ENCODE measurements at places on chromosomes 5 and 9.

GRCh38 chr9:126448865-126449577, 122.4 kb downstream of the MVB12B start:
- DNase-seq: no peak
- no peaks in the 10 kb centered on the region for H3K36me3 ChIP-seq
- no peak overlapping the region for H3K27ac ChIP-seq
- H3K4me1 ChIP-seq: no peaks in the 10 kb centered on the region
- H3K4me3 ChIP-seq: no peak overlapping the region

DNA sequence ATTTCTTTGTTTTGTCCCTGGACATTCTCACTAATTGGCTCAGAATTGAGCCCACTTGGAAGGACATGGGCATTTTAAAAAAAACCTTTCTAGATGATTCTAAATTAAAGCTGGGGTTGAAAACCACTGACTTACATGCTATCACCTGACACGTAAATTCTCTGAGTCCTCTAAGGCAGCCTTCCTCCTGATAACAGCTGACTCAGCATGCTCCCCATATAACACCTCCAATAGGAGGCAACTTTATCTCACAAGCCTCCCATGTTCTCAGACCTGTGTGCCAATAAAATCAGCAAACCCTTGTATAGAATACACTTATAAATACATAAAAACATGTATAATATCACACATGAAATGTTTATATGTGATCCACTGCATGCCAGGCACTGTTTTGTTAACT, 49.2 kb upstream of the AGXT2 start:
- peak overlapping the region; percentile 85 for H3K27ac ChIP-seq
- no peak for DNase-seq
- no peaks in the 10 kb centered on the region for H3K36me3 ChIP-seq
- no peak overlapping the region for H3K4me3 ChIP-seq
- peaks cover 32% of the 10 kb centered on the region for H3K4me1 ChIP-seq
- no peaks in the 10 kb centered on the region for H3K27me3 ChIP-seq

DNA sequence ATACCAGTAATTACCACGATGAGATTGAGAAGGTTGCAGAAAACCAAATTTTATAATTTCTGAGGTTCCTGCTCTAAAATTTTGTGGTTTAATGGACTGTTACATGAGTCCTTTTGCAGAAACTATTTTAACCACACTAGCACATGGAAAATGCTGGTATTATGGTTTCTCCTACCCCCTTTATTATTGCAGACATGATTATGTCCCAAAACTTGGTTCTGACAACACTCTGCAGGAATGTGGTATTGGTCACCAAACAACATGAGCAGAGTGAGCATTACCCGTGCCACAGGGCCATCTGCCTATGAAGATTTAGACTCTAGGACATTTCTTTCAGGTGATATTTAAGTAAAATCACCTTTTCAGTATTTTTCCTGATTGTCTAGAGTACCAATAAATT, 2.8 kb upstream of the ECM2 start:
- H3K36me3 ChIP-seq: no peaks in the 10 kb centered on the region
- peaks cover 13% of the 10 kb centered on the region for H3K4me1 ChIP-seq
- no peaks in the 10 kb centered on the region for H3K27me3 ChIP-seq
- H3K4me3 ChIP-seq: no peak overlapping the region
- H3K27ac ChIP-seq: no peak overlapping the region
- no peak for DNase-seq

DNA sequence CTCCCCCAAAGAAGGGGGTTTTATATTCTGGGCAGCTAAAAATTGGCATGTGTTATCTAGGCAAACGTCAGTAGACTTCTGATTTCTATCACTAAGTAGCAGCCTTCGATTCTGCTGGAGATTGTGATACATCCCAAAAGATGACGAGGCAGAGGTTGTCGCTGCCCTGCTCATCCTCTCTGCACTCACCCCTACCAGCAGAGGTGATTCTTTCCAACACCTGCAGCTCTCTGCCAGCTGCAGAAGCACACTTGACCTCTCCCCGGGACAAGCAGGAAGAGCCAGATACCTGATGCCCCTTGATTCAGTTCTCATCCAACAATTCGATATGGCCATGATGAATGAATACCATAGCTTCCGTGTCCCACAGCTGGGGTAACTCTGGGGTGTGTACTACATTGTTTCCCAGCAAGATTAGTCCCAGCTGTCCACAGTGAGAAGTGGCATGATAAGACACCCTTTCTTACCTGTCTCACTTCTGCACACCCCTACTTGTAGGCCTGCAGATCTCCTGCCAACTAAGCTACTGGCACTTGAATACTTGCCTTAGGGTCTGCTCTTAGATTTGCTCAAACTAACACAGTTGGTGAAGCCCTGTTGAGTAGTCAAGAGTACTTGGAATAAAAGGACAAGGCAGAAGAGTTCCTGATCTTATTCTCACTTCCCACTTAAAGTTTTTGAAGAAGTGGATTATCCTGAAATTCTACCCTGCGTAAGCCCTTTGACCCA, 37.6 kb upstream of the SMAD5 start:
- DNase-seq: no peak
- H3K4me3 ChIP-seq: no peak overlapping the region
- H3K36me3 ChIP-seq: no peaks in the 10 kb centered on the region
- H3K4me1 ChIP-seq: peaks cover 21% of the 10 kb centered on the region
- no peaks in the 10 kb centered on the region for H3K27me3 ChIP-seq
- peak overlapping the region; percentile 13 for H3K27ac ChIP-seq

GRCh38 chr5:142826741-142827492, 56.7 kb downstream of the ARHGAP26 start:
- peaks cover 56% of the 10 kb centered on the region for H3K4me1 ChIP-seq
- H3K27ac ChIP-seq: peak overlapping the region; percentile 44
- no peaks in the 10 kb centered on the region for H3K27me3 ChIP-seq
- DNase-seq: no peak

DNA sequence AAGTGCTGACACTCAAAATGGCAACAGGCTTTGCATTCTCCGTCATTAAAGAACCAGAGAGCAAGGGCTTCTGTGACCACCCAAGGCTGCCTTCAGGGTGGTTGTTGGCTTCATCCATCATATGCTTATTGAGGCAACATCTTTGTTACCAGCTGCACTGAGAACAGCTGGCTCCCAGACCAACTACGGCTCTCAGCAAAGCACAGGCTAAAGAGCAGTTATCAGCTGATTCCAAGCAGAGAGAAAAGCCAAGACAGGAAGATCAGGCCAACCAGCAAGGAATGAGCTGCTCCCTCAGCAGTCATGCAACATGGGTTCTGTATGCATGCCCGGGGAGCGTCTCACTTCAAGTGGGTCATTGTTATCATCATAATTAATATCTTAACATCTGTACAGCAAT, 358.9 kb downstream of the ACTL7B start:
- no peak overlapping the region for H3K4me3 ChIP-seq
- no peaks in the 10 kb centered on the region for H3K4me1 ChIP-seq
- no peaks in the 10 kb centered on the region for H3K36me3 ChIP-seq
- no peak overlapping the region for H3K27ac ChIP-seq

GRCh38 chr9:13480693-13481092, 201.2 kb upstream of the MPDZ start:
- no peak overlapping the region for H3K4me3 ChIP-seq
- no peaks in the 10 kb centered on the region for H3K36me3 ChIP-seq
- H3K27ac ChIP-seq: no peak overlapping the region
- DNase-seq: no peak

- H3K4me3 ChIP-seq: no peak overlapping the region
- DNase-seq: no peak
- H3K27ac ChIP-seq: no peak overlapping the region
- no peaks in the 10 kb centered on the region for H3K27me3 ChIP-seq
- H3K36me3 ChIP-seq: no peaks in the 10 kb centered on the region
Measured at GRCh38 chr5:97745817-97746216, 562.8 kb upstream of the RIOK2 start.

DNA sequence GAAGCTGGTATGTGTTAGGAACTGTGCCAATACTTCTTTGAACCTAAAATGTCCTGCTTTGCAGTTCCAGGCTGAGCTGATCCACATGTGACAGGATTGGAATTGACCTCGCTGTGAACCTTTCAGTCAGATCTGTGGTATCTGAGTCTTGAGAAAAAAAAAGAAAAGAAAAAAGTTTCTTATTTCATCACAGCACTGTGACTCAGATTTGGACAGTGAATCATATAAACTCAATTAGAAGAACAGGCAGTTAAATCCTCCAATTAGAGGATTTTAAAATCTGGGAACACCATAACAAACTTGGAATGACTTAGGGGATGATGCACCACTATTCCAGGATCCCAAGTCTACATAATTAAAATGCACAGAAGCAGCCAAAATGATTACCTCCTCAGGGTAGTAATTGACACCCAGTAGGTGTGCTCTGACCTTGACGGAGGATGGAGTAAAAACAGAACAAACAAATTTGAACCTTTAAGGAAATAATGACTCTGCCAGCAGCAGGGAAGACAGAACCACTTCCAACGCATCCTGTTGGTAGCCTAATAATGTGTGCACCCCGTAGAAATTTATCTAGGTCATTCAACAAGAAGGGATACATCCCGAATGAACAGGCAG, 57.8 kb upstream of the RAI14 start:
- H3K27ac ChIP-seq: no peak overlapping the region
- H3K4me1 ChIP-seq: no peaks in the 10 kb centered on the region
- H3K36me3 ChIP-seq: no peaks in the 10 kb centered on the region
- H3K4me3 ChIP-seq: no peak overlapping the region

DNA sequence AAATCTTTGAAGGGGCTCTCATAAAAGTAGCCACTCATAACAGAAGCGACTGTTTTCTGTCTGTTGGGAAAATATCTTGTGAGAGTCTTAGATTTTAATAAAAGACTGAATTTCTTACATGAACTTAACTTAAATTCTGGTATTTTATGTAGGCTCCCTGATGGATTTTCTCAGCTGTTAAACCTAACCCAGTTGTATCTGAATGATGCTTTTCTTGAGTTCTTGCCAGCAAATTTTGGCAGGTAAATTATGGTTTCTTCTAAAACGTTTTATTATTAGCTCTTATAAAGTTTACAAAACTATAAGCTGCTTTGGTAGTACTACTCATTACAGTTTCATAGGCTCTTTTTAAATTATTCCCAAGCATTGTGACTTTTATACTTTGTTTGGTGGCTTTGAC, 87.0 kb downstream of the ERBIN start:
- H3K4me3 ChIP-seq: no peak overlapping the region
- H3K27me3 ChIP-seq: no peaks in the 10 kb centered on the region
- no peaks in the 10 kb centered on the region for H3K36me3 ChIP-seq
- H3K27ac ChIP-seq: no peak overlapping the region

GRCh38 chr5:121979691-121980090, 17.9 kb downstream of the SRFBP1 start:
- H3K27ac ChIP-seq: no peak overlapping the region
- no peak overlapping the region for H3K4me3 ChIP-seq

GRCh38 chr5:125134216-125135081, 388.0 kb upstream of the ZNF608 start:
- H3K36me3 ChIP-seq: no peaks in the 10 kb centered on the region
- H3K27ac ChIP-seq: no peak overlapping the region
- no peaks in the 10 kb centered on the region for H3K27me3 ChIP-seq
- H3K4me1 ChIP-seq: no peaks in the 10 kb centered on the region
- DNase-seq: no peak
- H3K4me3 ChIP-seq: no peak overlapping the region

DNA sequence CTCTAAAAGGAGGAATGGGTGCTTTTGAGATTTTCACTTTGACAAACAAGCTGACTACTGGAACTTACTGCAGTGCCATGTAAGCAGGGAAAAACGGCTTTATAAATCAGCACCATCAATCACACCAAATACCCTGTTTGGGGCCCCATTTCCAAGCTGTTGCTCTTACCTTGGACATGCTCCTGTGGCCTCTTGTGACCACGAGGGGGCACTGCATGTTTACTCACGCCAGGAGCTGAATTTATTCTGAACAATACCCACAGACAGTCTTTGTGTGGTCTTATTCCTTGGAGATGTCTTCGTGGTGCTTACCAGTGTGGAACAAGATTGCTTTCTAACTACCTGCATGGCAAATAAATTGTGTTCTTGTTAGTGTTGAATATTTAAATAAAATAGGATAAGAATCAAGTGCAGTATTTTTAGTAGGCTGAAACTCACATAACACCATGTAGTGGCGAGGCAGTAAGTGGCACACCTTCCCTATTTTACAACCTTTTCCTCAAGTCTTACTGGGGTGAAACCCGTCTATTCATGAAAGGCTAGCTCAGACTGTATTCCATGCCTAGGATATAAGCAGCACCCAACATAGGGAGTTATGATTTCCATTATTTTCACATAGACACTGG, 155.5 kb upstream of the NMUR2 start:
- no peaks in the 10 kb centered on the region for H3K27me3 ChIP-seq
- H3K4me3 ChIP-seq: no peak overlapping the region
- no peaks in the 10 kb centered on the region for H3K36me3 ChIP-seq
- DNase-seq: peak; percentile 66
- no peaks in the 10 kb centered on the region for H3K4me1 ChIP-seq

Measured in body of pancreas (tissue), 4 donors.